ENCODE measurements at places on chromosomes 5 and 9. TPM values are rescaled to one million over a fixed set of nuclear protein-coding genes. Genes with fewer than 3 reads are reported as not detected.
A peak's percentile ranks its signal among the peaks of the same experiment; 100 is the strongest.

Gene EIF4E1B
- total RNA-seq = not detected

Gene ACTBL2
- not detected for total RNA-seq

Gene ADGRD2
- 2.9 TPM for total RNA-seq

Gene REXO4
- 14.2 TPM for total RNA-seq

Gene PTTG1
- total RNA-seq = 12.5 TPM

Gene KCTD16
- 0.33 TPM for total RNA-seq

Gene TCOF1
- total RNA-seq = 36.1 TPM

Gene SCGB3A1
- total RNA-seq = 66.5 TPM

Gene FAM120AOS
- total RNA-seq = 62.9 TPM

Gene C8G
- total RNA-seq = not detected

Gene P4HA2
- total RNA-seq = 34.8 TPM

Gene IER5L
- total RNA-seq = 18.4 TPM

Gene FAM53C
- 16.6 TPM for total RNA-seq

Gene LMX1B
- 20.3 TPM for total RNA-seq

Gene CENPH
- 2.9 TPM for total RNA-seq

Gene HTR4
- 0.66 TPM for total RNA-seq

Gene GAS1
- 99.9 TPM for total RNA-seq

- DNase-seq = no peak
Measured at GRCh38 chr9:130150779-130151382, 21.3 kb upstream of the NCS1 start.

- DNase-seq = no peak
Measured at GRCh38 chr5:171869956-171870355, 84.3 kb downstream of the SMIM23 start.

- DNase-seq = no peak
Measured at GRCh38 chr9:90343991-90344390, 298.6 kb downstream of the DIRAS2 start.

DNA sequence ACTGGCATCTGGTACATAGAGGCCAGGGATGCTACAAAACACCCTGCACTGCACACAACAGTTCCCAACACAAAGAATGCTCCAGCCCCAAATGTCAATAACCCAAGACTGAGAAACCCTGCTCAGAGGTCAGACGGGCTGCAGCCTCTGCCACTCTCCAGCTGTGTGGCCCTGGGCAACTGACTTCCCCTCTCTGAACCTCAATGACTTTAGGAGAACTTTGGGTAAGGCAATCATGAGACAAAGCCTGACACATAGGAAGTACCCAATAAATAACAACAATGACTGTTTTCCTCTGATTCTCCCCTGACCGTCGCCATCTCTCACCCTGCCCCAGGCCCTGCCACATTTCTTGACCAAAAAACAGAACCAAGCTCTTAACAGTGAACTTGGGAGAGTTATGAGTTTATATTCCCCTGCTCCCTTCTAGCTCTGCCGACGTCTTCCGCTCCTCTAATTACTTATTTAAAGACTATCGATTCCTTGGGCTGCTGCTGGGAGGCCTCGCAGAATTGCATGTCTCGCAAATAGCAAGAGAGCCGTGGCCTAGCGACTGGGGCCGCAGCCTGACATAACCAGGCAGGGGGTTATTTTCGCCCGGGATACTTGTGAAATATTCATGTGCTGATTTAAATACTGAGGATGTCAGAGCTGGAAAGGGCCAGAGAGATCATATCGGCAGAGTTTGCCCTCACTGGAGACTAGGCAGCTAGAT is 24.5 kb upstream of the CRB2 start:
- no peak for DNase-seq

- peak; percentile 53 for DNase-seq
Measured at GRCh38 chr9:79686381-79687130, 114.8 kb downstream of the TLE4 start.

DNA sequence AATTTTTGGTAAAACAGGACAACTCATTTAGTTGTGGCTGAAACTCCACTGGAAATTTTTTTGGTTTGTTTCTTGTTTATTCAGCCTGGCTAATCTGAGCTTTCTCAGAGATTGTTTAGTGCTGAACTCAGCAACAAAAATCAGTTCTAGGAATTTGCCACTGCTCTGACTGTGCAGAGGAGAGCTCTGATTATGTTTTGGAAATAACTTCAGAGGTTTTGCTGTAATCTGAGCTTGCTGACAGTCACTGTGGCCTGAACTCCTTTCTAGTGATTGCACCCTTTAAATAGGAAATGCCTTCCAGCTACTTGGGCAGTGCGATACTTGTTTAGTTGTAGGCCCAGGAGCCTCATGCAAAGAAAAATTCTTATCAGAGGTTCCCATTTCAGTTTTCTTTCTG is 60.2 kb downstream of the OSTF1 start:
- no peak for DNase-seq

DNA sequence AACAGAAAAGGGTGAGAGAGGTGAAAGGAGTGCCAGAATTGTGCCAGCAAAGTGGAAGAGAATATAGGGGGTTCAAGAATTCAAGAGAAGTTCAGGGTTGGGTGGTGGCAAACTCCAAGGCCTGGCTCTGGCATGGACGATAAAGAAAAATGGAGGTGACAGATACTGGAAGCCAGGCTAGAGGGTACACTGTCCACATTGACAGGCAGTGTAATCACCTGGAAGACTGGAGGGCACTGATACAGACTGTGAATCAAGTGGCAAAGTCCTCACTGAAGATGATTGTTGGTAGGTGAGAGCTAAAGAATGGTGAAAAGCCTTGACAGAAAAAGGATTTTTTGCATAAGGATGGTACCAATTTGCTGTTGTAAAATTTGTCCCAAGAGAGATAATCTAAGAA is 7.1 kb downstream of the SAR1B start:
- DNase-seq = no peak

- no peak for DNase-seq
Measured at GRCh38 chr9:79383096-79383495, 188.7 kb upstream of the TLE4 start.

- no peak for DNase-seq
Measured at GRCh38 chr5:18749763-18750162, 1115.5 kb downstream of the TAF11L14 start.

- DNase-seq = peak; percentile 62
Measured at GRCh38 chr5:179530069-179530998, 20.0 kb upstream of the RUFY1 start.

GRCh38 chr9:130220352-130220751 is 45.2 kb upstream of the HMCN2 start:
- no peak for DNase-seq

- DNase-seq = no peak
Measured at GRCh38 chr5:85077581-85077980, 692.9 kb upstream of the EDIL3 start.

DNA sequence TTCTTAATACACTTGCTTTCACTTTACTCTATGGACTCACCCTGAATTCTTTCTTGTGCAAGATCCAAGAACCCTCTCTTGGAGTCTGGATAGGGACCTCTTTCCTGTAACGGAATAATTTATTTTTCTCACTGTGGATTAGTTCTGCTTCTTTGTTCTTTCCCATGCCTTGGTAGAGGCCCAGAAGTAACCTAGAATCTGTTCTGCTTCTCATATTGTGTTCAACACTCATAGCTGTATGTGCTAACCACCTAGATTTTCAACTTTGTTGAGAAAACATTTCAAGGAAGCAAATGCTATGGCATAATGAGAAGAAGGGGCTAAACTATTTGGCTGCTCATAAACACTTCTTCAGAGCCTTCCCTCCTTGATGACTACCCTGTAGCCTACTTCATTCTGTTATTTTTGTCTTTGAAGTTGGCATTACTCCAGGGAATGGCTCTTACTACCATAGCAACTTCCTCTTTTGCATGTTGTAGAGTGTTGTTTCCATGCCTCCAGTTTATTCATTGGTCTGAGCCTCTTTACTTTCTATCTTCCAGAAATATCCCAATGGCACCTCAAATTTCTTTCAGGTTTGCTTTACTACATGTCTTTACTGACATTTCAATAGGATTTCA is 74.3 kb downstream of the KIAA0825 start:
- no peak for DNase-seq

GRCh38 chr9:134065612-134066419 is 2.0 kb downstream of the BRD3 start:
- DNase-seq = peak; percentile 52

- DNase-seq = no peak
Measured at GRCh38 chr5:147688656-147689356, 93.7 kb downstream of the JAKMIP2 start.

DNA sequence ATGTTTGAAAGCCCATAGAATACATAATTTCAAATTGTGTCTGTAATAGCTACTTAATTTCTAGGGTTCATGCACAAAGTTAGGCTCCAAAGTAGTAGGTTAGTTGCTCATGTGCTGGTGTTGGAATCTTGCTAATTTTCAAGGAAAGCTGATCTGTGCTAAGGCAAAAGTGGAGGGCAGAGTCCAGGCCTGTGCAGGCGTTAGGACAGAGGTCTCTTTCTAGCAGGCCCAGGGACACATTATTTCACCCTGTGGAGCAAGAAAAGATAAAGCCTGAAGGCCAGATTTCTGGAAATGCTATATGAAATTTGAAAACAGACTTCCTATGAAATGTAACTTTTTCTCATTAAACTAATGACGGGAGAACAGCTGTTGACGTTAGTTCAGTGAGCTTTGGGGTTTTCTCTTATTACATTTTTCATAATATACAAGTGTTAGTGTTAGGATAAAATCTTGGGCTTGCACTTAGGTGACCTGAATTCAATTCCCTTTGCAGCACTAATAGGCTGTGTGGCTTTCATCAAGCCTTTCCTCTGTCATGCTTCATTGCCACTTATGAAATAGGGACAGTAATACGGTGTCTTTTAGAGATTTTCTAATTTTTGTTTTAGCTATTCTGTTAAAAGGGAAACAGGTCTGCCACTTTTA is 196.7 kb upstream of the HAPLN1 start:
- no peak for DNase-seq

GRCh38 chr5:15074651-15075050 is 203.1 kb upstream of the ANKH start:
- no peak for DNase-seq

GRCh38 chr5:131758520-131758900 is 38.3 kb downstream of the FNIP1 start:
- no peak for DNase-seq

GRCh38 chr5:37631939-37632338 is 207.9 kb downstream of the GDNF start:
- DNase-seq = no peak

- no peak for DNase-seq
Measured at GRCh38 chr9:135703726-135704125, 1.7 kb downstream of the KCNT1 start.

- DNase-seq = no peak
Measured at GRCh38 chr9:106286249-106286648, 576.7 kb upstream of the ZNF462 start.

GRCh38 chr5:24385070-24385469 is 259.7 kb downstream of the CDH10 start:
- no peak for DNase-seq

Measured in breast epithelium (tissue), 4 donors.